ENCODE measurements at places on chromosomes 11 and 22.

- no peak for DNase-seq
Measured at GRCh38 chr11:35112056-35112845, 26.7 kb upstream of the CD44 start.

DNA sequence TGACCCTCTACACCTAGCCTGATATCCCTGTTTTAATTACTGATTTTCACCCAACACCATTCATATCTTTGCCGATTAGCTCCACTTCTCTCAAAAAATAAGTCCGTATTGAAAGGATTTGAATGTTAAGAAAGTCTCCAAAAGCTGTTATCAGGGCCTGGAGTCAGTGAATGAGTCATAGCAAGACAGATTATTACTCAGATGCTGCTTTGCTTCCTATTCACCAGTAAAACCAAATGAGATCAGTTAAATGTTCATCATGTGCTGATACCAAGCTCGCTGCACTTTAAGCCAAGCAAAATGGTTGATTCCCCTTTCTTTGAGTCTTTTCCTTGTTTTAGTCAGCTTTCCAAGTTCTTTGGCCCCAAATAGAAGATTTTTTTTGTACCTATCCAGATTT lies 228.4 kb downstream of the FAT3 start:
- DNase-seq = no peak

GRCh38 chr11:107593951-107594350 lies 3.0 kb downstream of the ELMOD1 start:
- DNase-seq = no peak

- DNase-seq = no peak
Measured at GRCh38 chr22:42726811-42727210, 6.1 kb upstream of the A4GALT start.

DNA sequence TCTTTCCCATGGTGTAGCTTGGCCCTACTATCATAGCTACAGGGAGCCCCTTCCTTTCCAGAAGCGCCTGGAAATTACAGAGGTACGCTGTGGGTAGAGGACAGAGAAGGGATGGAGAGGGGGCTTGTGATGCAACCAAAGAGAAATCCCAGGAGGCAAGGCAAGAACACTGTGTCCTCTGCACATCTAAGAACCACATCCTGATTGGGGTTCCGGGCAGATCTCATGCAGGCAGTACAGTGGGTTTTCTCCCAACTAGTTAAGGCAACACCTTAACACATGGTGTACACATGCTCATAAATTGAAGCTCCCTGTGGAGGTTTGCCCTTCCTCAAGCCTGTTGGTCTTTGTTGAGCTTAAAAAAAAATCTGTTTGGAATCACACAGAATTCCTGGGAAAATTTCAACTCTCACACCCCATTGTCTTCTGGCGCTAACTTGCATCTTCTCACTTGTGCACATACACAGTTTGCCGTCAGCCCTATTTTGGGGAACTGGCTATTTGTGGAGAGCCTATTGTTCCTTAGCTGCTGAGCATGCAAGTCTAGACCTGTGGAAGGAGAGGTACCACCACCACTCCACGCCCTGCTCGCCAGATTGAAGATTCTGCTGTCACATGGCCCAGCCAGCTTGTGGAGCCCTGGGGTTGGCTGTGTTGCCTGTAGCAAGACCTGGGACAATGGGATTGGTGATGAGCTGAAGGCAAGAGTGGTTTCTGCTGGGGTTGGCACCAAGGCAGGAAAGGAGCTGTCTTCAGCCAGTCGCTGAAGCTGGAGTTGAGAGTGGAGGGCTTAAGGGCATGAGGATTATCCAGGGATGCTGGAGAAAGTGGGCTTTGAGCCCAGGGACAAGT lies 52.4 kb downstream of the ALX4 start:
- DNase-seq = no peak

- no peak for DNase-seq
Measured at GRCh38 chr11:47352556-47352955, at the start of gene MYBPC3. Gene MYBPC3, minus strand, starts transcription at chr11:47352702. Its CDS starts 55 bp downstream, at chr11:47352647.

- DNase-seq = no peak
Measured at GRCh38 chr11:34343153-34343552, 14.7 kb downstream of the ABTB2 start.

GRCh38 chr22:46353483-46354105 lies 18.1 kb downstream of the TRMU start:
- no peak for DNase-seq

- no peak for DNase-seq
Measured at GRCh38 chr11:128776069-128776423, 82.2 kb downstream of the FLI1 start.

GRCh38 chr11:65446446-65447277 lies 24.1 kb downstream of the NEAT1 start:
- no peak for DNase-seq

DNA sequence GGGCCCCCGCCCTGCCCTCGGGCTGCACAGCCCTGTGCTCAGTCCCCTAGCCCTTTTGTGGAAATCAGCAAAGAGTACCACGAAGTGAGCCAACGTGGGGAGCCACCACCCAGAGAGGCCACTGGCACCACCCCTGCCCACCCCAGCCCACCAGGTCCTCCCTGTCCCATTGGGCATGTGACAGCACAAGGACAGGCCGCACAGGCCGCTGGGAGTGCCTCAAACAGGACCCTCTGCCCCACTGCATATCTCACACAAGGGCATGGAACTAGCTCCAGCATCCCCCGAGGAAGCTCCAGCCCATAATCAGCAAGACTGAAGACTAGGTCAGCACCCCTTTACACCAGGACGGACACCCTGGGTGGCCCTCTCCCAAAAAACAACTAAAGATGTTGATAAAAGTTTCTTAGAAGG lies 29.7 kb downstream of the GNB1L start:
- DNase-seq = no peak

GRCh38 chr11:7677071-7677470 lies 3.8 kb upstream of the CYB5R2 start:
- DNase-seq = no peak

DNA sequence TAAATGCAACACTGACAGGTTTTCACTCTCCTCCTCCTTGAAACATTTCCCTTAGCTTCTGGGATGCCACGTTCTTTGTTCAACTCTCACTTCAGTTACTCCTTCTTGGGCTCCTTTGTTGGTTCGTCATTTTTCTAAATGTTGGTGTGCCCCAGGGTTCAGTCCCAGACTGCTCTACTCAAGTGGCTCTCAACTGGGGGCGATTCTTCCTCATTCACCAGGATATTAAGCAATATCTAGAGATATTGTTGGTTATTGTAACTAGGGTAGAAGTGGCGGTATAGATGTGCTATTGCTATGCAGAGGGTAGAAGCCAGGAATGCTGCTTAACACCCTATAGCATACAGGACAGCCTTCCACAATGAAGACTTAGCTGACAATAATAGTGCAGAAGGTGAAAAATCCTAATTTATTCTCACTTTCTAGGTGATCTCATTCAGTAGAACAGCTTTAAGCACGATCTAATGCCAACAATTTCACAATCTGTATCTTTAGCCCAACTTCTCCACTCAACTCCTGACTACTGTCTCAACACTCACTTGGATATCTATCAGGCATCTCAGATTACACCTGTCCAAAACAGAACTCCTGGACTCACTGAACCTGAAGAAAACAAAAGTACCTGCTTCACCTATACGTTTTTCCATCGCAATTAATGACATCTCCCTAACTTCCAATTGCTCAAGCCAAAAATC lies 4.6 kb downstream of the NUP160 start:
- DNase-seq = no peak

- DNase-seq = no peak
Measured at GRCh38 chr11:1706634-1707400, 9.8 kb downstream of the KRTAP5-6 start.

All from nucleus accumbens (tissue), 56 donors.